ENCODE measurements at places on chromosomes 4 and X.
A peak's percentile ranks its signal among the peaks of the same experiment; 100 is the strongest.

- no peak for DNase-seq
Observed at GRCh38 chr4:52619591-52619931, 39.5 kb downstream of the USP46 start.

DNA sequence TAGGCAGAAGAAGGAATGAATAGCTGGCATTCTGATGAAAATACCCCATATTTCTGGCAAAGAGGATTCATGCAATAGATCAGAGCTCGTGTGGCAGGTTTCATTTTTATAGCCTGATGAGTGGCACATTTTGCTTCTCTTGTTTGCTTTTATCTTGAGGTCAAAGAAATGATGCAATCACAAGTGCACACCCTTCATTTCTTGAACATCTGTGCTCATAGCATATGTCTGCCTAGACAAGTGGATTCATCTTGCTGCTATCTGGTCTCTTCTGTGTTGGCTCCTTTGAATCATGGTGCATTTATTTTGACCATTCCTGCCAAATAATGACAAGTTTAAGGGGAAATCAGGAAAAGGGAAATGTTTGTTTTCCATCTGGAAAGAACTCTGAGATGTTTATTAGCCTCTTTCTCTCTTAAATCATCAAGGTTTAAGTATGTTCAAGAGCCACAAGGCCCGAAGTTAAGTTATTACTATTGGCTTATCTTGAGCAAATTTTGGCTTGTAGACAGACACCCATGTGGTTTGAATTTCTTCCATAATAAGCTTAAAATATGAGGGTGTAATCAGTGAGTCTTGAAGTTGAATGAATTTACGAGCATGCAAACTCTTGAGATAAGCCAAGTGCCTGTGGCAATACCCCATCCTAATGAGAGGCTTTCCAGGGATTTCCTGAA, 59.3 kb upstream of the HS3ST1 start:
- no peak for DNase-seq

GRCh38 chrX:153435845-153436244, 10.0 kb downstream of the TREX2 start:
- DNase-seq = no peak

GRCh38 chr4:142959173-142959572, 113.1 kb upstream of the INPP4B start:
- peak; percentile 9 for DNase-seq

GRCh38 chrX:37958525-37959211, 47.7 kb upstream of the SYTL5 start:
- peak; percentile 56 for DNase-seq

DNA sequence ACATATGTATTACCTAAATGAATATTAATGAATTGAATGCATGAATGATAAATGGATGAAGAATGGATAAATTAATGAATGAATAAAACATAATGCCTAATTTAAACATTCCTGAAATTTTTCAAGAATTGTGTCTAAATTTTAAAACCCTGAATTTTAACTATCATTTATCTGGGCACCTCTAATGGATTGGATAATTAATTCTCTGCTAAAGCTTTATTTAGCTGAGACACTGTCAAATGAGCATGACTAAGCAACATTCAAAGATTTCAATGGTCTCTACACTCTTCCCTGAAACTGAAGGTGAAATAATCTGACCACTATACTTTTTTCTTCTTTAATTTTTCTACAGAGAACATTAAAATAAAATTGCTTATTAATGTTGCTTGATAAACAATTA, 1197.7 kb downstream of the C4orf33 start:
- DNase-seq = no peak

GRCh38 chr4:56261027-56261426, 126.3 kb downstream of the AASDH start:
- no peak for DNase-seq
